ENCODE measurements at places on chromosomes 13 and 19.

DNA sequence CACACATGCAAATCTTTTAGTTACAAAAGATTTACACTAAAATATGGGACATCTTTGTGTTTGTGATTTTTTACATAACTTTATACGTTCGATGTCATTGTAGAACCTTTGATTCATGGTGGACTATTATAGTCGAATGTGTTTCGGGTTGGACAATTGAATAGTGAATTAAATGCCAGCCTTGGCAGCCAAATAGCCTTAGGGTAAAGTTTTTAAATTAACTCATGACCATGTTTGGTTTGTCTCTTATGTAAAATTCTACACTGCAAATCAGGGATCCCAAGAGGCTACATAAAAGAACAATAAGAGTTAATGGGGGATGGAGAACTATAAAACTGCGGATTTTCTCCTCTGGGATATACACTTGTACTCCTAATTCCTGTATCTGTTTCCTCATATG is 1735.6 kb upstream of the SPRY2 start:
- no peak for DNase-seq

GRCh38 chr13:108376308-108376707 is 106.8 kb downstream of the TNFSF13B start:
- no peak for DNase-seq

DNA sequence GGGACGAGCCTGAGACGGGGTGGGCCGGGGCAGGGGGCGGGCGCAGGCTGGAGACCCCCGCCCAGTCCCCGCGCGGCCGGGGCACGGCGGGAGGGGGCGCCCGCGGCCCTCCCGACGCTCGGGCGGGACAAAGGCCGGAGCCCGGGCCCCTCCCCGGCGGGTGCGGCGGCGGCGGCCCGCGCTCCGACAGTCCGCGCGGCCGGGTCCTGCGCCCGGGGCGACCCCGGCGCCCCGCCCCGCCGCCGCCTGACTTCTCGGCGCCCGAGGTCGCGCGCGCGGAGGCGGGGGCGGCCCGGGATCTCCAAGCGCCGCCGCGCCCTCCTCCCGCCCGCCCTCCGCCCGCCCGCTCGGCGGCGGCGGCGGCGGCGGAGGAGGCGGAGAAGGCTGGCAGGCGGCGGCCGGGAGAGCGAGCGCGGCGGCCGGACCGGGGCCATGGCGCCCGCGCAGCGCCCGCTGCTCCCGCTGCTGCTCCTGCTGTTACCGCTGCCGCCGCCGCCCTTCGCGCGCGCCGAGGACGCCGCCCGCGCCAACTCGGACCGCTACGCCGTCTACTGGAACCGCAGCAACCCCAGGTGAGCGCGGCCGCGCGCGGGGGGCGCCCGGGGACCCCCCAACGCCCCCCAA is at the start of gene EFNA2:
Gene EFNA2, plus strand, starts transcription at position 137 of the 624 bp plus-strand sequence. Its CDS starts 296 bp downstream, at position 433.
- DNase-seq = no peak

DNA sequence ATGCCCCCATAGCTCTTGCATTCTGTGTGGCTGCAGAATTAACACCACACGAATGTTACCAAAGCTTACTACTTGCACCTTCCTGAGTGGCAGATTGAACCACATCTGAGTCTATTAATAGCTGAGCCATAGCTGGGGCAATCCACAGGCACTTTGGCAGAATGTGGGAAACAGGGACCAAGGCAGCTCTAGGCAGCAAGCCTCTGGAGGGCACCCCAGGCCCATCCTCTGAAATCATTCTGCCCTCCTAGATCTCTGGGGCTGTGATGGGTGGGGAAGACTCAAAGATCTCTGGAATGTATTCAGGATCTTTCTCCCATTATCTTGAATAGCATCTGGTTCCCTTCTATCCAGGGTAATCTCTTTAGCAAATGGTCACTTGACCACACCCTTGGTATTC is 139.3 kb downstream of the TNFRSF19 start:
- no peak for DNase-seq

- DNase-seq = no peak
These were observed 3.8 kb downstream of the SGTA start for GRCh38 chr19:2779121-2779740.

- DNase-seq = no peak
These were observed 368.8 kb downstream of the TDRD3 start for GRCh38 chr13:60765700-60766411.

DNA sequence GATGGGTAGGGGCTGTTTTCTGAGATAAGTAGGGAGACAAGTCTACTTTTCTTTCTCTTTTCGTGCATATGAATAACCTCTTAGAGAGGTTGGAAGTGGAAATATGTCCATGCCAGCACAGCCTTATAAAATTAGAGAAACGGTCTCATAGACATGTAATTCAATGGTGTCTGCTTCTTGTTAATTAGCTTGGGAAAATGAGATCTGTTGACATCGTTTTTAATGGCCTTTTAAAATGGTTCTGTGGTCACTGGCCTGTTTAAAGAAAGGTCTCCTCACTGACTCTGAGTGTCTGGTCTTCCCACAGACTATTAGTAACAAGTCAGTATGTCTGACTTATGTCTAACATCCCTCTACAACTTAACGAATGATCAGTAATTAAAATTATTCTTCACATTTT is 487.1 kb downstream of the SLITRK6 start:
- DNase-seq = no peak

- DNase-seq = no peak
These were observed 362 bp downstream of the WTIP start for GRCh38 chr19:34481861-34482379.

- no peak for DNase-seq
These were observed 353.0 kb upstream of the KLF12 start for GRCh38 chr13:74487091-74487722.

- DNase-seq = no peak
These were observed 144.9 kb upstream of the ZNF507 start for GRCh38 chr19:32200312-32201038.

- no peak for DNase-seq
These were observed 696.2 kb upstream of the GPC6 start for GRCh38 chr13:92530364-92530763.

- no peak for DNase-seq
These were observed 38.4 kb upstream of the PDCD5 start for GRCh38 chr19:32542477-32543108.

DNA sequence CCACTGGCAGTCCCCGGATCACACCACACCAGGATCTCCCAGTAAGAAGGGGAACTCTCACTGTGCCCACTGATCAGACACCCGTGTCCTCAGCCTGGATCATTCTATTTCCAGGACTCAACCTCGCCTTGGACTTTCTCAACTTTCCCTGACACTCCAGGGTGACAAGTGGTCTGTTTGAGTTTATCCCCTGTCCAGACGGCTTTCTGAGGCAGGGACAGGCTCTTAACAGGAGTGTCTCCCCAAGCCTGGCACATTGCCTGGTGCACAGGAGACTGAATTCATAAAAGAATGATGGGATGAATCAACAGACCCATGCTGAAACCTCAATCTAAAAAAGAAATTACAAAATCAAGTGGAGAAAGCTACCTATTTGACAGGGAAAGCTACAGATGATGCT is 606.6 kb downstream of the EFNB2 start:
- DNase-seq = no peak

GRCh38 chr19:16003391-16003790 is 54.6 kb downstream of the OR10H4 start:
- DNase-seq = peak; percentile 25

- DNase-seq = no peak
These were observed 490.2 kb downstream of the FOXO1 start for GRCh38 chr13:40176242-40176641.

- DNase-seq = no peak
These were observed 230.4 kb upstream of the KLHL1 start for GRCh38 chr13:70338609-70339008.
